ENCODE measurements at places on chromosomes 16 and 17.

DNA sequence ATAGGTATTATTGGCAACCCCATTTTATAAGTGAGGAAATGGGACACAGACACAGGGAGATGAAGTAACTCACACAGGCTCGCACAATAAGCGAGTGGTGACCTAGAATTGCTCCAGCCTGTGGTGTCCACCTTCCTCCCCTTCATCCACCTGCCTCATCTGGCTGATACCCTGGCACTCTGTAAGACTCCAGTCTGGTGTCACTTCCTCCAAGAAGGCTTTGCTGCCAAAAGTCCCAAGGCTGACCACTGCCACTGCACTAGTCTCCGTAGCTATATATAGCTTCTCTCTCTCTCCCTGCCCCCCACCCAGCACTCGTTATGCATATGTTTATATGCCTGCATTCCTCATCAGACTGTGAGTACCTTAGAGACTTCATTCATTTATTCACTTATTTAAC lies 66.1 kb upstream of the SREBF1 start:
- DNase-seq = no peak

DNA sequence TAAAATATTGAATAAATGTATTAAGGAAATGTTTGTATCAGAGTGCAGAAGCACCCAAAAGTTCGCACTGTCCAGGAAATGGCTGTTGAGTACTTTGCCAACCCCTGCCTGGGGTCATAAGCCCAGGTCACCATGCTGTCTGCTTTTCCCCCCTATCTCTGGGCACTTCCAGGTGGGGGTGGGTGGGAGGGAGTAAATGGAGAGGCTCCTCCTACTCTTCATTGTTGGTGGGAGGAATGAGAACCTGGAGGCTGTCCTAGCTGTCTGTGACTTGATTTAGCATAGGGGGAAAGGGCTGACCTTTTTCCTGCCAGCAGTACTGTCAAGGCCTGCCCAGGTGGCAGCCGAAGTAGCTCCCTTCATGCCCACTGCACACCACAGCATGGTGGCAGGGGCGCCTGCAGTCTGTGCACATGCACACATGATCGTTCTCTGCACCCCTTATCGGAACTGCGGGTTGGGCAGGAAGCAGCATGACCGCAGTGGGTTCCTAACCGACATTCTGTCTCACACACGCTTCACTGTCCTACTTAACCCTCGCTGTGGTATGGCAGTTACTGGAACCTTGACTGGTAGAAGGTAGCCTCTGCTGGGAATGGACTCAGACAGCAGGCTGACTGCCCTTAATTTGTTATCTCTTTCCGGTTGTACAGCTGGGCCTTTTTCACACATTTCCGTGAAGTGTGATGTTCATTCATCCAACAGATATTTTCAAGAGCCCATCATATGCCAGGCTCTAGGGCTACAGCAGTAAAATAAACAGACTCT lies 41.5 kb downstream of the LDHD start:
- DNase-seq = peak; percentile 16

DNA sequence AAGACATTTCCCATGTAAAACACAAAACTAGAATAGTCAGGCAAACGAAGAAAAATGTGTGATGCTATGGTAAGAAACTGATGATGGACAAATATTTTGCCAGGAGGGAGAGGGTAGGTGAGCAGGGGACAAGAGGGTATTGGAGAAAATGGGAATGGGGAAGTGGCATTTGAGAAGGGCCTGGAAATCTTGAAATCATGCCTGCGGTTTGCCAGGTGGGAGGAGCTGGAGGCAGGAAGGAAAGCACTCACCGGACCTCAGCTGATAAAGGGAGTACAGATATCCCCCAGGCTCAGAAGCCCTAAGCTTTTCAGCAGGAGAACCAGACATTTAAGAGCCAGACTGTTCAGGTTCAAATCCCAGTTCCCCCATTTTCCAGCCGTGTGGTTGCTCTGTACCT lies 103.6 kb downstream of the GSG1L start:
- no peak for DNase-seq

DNA sequence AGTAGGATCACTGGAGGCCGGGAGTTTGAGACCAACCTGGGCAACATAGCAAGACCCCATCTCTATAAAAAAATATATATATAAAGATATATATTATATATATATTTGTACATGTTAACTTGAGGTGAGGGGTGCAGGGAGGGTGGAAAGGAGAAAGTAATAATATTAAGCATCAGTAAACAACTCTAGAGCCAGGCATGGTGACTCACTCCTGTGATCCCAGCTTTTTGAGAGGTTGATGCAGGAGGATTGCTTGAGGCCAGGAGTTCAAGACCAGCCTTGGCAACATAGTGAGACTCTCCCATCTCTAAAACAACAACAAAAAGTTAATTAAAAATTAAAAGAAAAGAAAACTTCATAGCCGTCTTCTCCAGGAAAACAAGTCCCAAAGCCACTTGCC lies 61.7 kb upstream of the SMURF2 start:
- no peak for DNase-seq

GRCh38 chr17:81189670-81190530 lies 23.9 kb upstream of the AATK start:
- no peak for DNase-seq

- DNase-seq = no peak
Measured at GRCh38 chr16:87404764-87405625, 12.9 kb downstream of the MAP1LC3B start.

DNA sequence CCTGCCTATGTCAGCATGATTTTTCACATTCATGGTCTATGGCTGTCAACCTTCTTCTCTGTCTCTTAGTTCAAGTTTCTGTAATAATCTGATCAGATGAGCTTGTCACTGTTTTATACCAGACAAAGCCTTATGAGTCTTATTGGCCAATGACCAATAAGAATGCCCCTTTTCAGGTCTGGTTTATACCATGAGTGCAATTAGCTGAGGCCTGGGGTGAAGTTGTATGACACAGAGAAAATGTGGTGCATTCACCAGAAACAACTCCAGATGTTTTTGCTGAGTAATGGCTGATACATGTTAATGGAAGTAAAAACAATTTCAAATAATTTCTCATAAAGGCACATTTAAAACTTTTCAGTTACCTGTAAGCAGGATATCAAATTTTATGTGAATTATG lies 218.6 kb upstream of the CDH8 start:
- DNase-seq = no peak

GRCh38 chr16:14309906-14310305 lies 238.8 kb downstream of the MRTFB start:
- no peak for DNase-seq

- DNase-seq = no peak
Measured at GRCh38 chr16:4330277-4330874, 14.5 kb downstream of the GLIS2 start.

DNA sequence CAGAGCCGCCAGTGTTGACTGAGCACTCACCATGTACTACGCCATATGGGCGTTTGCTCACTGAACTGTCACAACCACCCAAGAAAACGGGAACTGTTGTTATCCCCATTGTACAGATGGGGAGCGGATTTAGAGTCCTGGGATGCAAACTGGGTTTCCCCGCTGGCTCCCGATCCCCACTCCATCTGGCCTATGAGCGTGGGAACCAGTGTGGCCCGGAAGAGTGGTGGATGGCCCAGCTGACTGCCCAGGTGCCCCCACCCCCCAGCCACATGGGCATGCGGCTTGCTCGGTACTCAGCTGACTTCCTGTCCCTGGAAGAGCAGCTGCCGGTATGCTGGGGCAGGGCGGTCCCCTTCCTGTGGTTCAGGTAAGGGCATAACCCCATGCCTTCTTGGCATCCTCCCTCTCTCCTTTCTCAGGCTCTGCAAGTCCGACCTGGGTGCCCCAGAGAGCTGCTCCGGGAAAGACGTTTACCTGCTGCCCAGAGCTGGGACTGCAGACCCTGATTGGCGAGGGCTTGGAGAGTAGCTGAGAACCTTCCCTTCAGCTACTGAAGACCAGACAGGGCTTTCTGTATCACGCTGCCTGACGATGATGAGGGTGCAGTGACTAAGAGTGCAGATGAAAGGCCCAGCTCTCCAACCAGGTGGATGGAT lies 16.2 kb downstream of the SOCS3 start:
- no peak for DNase-seq

DNA sequence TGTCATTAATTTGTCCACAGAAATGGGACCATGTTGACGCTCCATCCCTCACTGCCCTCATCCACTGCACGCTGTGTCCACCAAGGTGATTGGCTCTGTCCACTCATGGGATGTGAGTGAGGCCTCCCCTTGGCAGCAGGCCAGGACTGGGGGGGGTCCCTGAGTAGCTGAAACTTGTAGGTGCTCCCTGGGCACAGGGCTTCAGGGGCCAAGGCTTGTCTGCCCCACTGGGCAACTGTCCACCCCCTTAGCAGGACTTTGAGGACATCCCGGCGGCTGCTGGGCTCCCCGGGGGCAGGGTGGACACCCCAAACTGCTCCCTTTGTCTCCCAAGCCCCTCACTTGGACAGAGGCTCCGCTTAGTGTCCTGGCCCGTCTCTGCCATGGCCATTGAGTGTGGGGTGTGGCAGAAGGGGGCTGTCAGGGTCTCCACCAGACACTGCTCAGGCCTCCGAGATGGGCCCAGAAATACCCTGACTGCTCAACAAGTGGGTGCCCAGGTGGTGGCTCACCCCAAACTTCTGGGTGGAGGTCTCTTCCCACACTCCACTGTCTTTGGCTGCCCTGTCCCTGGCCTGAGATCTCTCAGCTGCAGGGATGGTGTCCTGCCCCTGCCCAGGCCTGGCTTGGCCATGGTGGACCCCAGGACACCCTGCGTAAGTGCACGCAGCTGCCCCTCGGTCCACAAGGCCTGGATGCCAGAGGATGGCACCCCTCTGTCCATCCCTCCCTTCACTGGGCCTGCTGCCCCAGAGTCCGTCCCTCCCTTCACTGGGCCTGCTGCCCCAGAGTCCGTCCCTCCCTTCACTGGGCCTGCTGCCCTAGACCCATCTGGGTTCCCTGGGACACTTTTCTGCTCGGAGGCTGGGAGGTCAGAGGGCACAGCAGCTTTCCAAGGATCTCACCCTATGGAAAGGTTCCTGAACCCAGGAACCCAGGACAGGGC lies 2.9 kb upstream of the RAB40C start:
- no peak for DNase-seq

GRCh38 chr17:11742886-11743285 lies 144.6 kb downstream of the DNAH9 start:
- DNase-seq = no peak

DNA sequence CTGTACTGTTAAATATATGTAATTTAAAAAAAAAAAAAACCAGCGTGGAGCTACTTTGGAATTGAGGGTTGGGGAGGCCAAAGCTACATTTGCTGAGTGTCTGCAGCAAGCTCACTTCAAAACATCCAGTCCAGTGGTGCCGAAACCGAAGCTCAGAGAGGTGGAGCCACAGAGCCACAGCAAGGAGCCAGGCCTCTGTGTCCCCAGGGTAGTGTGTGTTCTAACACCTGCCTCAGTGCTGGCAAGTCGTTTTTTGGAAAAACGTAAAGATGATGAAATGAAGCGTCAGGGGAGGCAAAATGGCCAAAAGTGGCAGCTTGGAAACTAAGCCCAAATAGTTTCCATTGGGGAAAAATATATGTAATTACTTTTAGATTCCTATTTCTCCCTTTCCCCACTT lies 36.1 kb upstream of the MRC2 start:
- DNase-seq = no peak

DNA sequence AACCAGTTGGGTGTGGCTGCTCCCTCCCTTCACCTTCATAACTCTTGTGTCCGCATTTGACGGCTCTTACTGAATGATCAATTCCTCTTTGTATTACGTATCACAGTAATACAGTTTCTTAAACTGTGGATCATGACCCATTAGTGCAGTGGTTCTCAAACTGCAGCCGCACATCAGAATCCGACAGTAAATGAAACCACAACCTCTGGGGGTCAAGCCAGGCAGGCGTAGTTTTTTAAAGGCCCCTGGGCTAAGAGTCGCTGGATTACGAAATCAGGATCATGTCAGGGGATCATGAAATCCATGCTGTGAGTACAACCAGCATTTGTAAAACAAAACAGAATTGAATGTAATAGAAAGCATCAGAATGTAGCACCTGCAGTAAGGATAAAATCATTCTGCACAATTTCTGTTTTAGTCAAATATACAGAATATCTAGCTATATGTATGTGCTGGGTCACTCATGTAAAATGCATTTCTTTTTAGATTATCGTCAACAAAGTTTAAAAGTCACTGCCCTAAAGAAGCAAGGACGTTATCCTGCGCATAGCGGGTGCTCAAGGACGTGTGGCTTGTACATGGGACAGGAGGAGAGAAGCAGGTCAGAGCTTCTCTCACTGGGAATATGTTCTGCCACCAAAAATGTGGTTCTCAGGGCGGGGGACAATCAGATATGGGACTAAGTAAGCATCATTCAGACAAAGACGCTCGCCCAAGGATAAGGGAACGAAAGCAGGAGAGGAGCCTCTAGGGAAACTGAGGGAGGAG lies 113.1 kb downstream of the ZFHX3 start:
- no peak for DNase-seq

DNA sequence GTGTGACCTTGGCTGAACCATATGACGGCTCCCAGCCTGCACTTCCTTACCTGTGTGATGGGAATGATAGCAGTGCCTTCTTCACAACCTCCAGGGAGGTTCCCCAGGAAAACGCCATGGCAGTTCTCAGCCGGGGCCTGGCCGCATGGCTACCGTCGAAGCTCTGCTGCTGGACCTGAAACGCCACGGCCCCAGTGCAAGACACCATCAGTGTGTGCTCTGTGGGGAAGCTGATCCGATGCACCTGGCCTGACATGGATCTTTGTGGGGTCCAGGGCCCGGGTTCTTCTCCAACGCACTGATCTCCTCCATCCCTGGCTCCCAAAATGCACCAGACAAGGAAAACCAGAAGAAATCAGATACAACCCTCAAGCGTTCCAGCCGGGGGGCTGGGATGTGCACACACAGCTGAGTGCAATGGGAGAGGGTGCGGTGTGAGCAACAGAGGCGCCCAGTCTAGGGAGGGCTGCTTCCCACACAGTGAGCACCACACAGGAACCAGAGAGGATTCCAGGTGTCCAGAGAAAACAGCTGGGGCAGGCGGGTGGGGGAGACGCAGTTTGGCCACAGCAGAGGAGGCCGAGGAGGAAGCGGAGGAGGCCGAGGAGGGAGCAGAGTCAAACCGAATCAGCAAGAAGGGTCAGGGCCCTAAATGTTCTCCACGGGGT lies 54.3 kb upstream of the ZNF469 start:
- DNase-seq = no peak

DNA sequence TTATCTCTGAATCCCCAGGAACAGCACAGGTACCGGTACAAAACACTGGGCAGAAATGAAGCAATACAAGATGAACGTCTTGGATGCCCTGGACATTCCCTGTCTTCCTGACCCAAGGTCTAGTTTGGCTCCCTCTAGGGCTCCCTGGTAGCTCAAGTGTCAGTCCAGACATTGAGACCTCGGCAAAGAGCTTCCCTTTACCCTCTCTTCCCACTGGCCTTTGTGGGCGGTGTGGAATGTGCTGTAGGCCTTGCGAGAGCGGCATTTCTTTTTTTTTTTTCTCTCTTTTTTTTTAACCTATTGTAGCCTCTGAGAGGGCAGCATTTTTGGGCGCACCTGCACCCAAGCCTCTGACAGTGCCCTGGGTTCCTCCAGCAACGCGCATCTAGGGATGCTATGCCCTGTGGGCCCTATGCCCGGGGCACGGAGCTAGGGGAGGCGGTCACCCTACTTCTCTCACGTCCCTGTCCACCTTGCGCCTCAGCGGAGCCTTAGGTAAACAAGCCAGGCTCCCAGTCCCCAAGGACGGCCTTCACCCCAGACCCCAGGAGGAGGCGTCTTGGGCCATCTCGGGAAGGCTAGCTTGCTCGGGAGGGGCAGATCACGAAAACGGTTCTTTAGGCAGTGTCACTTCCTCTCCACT lies 1.2 kb upstream of the NFATC3 start:
- DNase-seq = no peak

Data from cerebellar nuclear complex (tissue), 1 donor.